CD4-positive, alpha-beta T cell treated with Interleukin-15 for 1 hour (primary cell): ENCODE measurements at places on chromosomes 5 and 9.

DNA sequence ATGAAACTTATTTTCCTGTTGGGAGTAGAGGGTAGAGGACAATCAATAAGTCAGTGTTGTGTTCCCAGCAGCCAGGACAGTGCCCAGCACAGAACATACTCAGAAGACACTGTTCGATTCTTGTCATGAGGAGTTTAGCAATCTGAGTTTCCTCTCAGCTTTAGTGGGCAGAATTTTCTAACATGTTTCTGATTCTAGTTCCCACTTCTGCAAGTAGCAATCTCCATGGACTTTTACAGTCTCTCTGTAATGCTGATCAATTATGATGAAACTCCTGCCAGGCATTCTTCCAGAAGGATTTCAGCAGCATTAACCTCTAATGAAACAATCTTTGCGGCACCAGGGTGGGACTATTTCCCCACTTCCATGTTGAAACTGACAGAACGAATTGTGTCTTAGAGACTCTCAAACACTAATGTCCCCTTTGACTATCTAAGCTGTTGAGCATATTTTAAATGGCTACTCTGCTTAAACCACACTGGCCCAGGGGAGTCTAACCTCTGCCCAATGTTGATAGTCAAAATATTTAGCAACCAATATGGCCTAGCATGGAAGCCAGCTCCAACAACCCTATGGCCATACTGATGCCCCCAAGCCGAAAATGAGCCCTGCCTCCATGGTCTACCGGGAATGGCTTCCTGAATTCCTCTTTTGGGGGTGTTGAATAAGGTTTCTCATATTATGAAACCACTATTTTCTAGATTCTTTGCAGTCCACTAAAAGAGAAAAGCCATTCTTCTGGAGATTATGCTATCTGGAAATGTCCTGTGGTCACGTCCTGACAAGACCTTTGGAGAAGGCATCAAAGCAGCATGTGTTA, 484.3 kb downstream of the BNC2 start:
- no peak for DNase-seq

GRCh38 chr5:174922955-174923354, 198.6 kb downstream of the MSX2 start:
- DNase-seq: no peak

- DNase-seq: peak; percentile 49
These were observed 2.4 kb downstream of the CD180 start for GRCh38 chr5:67194166-67194565.

DNA sequence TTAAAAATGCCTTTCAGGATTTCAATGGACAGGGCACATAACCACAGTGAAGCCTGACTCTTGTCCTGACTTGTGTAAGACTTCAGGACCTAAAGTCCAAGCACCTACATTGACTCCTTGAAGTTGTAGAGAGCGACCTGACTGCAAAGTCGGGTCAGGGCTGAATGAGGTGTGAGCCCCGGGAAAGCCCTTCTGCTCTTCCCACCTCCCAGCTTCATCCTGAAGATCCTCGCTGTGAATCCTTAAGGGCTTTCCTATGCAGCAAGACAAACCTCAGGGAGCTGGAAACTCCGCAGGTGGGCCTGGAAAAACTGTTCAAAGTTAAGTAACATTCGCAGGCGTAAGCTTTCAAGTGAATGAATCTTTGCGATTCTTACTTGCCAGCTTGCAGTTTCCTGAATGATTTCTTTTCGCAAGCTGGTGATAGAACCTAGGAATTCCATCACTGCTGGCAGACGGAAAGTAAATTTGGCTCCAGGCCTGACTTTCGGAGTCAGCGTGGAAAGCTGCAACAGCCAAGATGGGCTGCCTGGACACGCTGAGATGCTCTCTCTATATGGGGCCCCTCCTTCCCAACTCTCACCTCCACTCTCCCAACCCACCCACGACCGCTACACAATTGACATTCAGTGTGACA, 10.9 kb downstream of the SEMA5A start:
- DNase-seq: no peak

GRCh38 chr5:63655043-63655442, 307.2 kb downstream of the HTR1A start:
- DNase-seq: no peak

DNA sequence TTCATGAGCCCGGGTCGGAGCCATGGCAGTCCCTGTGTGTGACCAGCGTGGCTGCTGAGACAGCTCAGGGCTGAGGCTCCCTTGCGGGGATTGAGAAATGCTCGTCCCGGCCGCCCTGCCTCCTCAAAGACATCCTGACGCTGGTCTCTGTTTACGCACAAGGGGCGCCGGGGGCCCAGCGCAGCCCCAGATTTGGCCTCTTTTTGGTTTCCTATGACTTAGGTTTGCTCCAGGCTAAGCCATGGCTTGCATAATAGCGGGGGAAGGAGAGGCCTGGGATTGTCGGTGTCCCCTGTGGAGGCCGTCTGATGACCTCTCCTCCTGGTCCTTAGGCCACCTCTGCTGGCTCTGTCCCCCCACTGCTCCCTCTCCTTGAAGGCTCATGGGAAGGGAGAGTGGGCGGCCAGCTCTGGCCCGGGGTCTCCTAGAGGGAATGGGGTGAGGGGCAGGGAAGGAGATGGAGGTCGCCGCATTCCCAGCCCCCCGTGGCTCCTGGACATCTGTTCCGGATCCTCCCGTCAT, 3.5 kb downstream of the LAMC3 start:
- no peak for DNase-seq

DNA sequence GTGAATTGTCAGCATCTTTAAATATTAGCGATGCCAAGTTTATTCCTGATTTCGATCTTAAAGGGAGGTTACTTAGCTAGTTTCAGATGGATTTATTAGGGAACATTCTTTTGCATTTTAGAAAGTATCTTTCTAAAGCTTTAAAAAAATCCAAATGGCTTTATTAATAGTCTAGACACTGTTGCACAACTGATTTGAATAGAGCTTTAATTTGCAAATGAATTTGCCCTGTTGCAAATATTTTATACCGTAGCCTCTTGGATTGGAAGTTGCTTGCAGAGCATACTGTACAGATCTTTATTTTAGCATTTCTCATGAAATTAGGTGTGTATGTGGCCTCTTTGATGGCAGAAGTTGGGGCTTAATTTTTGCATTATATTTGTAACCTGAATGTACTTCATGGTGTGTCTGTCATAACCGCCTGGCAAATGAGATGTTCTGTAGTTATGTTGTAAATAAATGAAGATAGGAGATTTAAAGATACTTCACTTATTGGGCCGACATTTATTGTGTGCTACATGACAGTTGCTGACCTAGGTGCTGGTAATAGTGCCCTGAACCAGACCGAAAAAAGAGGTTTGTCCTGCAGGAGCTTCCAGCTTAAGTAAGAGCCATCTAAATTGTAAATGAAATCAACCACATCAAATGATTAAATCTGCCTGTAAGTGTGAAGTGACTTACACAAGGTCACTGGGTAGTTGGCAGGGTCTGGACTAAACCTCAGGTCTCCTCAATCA, 1.8 kb downstream of the TCERG1 start:
- no peak for DNase-seq

DNA sequence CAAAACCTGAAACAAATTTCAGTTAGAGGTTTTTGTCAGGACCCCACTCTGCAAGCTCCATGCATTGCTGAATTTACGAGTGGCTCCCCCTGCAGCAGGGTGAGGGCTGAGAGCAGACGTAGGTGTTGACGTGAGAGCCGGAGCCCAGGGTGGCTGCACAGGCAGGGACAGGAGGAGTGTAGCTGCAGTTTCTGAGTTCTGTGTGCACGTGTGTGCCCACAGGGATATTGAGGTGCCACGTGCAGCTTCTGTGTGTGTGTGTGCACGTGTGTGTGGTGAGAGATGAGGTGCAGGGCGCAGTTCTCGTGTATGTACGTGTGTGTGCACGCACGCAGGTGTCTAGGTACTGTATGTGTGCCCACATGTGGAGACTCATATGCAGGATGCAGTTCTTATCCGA, 14.6 kb downstream of the PLEKHG4B start:
- DNase-seq: no peak
